NCI-H146 (cell line): ENCODE measurements at places on chromosomes 2 and 18.

DNA sequence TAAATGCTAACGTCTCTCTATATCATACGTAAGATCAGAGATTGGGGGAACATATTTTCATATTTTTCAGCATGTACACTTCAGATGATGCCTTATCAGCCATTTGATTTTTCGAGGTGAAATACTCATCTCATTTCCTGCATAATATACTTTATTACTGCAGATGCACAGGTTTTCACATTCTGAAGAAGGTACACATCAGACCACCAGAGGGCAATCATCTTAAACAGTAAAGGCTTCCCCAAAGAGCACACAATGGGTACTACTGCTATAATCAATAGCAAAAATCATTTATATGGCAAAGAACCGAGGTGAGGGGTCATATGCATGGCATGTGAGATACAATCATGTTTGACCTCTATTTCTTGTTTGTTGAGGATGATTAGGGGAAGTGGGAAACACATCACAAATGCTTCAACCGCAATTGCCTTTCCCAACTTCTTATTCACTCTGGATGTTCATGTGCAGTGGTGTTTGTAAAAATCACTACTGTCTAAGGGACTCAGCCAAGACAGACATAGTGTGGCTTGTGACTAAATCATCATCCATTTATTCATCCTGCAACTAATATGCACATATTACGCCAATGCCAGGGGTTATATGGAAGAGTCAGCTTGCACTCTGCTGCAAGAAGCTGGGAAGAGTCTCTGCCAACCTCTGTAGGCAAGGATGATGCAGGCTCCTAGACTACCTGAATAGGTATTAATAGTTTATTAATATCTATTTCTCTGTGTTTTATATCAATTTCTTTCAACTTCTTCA, 118.7 kb downstream of the EPB41L3 start:
- DNase-seq, result peak; percentile 26

GRCh38 chr18:11004951-11005350, 144.4 kb downstream of the PIEZO2 start:
- no peak for DNase-seq

- DNase-seq, result no peak
These were observed 210.9 kb downstream of the CDH20 start for GRCh38 chr18:61544178-61544577.

DNA sequence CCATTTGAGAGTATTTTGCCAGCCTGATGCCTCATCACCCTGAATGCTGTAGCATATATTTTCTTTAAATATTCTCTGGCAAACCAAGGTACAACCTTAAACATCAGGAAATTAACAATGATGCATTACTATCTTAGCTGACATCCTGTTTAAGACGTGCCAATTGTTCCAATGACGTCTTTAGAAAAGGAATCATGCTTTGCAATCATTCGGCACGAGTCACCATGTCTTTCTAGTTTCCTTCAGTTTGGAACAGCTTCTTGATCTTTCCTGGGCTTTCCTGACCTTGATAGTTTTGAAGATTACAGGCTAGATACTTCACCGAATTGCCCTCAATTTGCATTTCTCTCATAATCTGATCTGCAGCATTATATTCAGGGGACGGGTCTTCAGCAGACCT, 88.2 kb upstream of the GLI2 start:
- DNase-seq, result no peak

DNA sequence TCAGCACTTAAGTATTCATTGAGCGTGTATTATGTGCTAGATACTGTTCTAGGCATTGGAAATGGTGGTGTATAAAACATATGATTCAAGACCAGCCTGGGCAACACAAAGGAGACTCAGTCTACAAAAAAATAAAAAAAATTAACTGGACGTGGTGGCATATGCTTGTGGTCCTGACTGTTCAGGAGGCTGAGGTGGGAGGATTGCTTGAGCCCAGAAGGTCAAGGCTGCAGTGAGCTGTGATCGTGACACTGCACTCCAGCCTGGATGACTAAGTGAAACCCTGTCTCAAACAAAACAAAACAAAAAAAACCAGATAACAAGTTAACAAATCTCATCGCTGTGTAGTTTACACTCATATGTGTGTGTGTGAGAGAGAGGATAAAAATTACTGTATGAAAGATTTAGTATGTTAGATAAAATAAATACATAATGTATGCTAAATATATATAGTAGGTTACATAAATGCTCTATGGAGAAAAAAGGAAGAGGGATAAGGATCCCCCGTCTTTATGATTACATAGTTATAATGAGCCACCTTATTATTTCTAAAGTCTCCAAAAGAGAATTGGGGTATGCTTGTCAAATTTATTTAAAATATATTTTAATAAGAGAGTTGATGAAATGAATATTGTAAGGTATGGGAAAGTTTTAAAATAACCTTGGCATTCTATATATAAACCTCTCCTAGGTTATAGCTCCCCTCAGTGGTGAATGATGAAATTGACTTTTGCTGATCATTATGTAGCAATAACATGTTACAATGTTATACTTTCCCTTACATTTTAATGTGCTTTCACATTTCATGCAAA, 69.2 kb downstream of the EHBP1 start:
- peak; percentile 5 for DNase-seq

DNA sequence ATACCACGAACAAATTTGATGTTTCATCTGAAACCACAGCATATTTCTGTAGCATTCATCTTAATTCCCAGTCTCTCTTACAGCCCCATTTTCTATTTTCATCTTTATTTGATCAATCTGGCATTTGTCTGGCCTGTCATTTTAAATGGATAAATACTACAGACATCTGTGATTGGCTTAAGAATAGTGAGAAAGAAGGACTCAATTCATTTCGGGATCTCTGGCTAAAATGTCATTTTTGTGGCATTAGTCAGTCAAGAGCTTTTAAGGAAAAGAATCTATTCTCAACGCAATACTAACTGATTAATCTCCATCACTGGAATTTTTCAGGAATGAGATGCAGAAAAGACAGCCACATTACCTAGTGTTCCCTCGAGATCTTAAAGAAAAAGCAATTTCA, 585.9 kb downstream of the IRS1 start:
- no peak for DNase-seq

- DNase-seq, result no peak
These were observed 328.5 kb upstream of the FANCL start for GRCh38 chr2:58569475-58570185.

GRCh38 chr2:225072444-225072843, 30.2 kb upstream of the DOCK10 start:
- DNase-seq, result no peak

GRCh38 chr2:174085781-174086180, 120.6 kb upstream of the SP3 start:
- DNase-seq, result no peak

DNA sequence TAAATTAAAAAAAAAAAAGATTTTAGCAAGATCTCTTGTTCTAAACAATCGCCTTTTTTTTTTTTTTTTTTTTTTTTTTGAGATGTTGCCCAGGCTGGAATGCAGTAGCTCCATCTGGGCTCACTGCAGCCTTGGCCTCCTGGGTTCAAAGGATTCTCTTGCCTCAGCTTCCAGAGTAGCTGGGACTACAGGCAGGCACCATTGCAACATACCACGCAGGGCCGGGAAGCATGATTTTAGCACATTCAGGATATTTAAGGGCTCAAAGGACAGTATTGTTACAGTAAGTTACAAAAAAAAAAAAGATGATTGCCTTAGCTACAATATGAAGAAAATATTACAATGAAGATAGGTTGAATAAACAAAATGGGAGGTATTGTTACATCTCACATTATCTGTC, 29.5 kb upstream of the SAP130 start:
- DNase-seq, result no peak

- no peak for DNase-seq
These were observed 71.0 kb downstream of the MAPK4 start for GRCh38 chr18:50630895-50631294.

- DNase-seq, result no peak
These were observed 52.5 kb downstream of the POMC start for GRCh38 chr2:25115902-25116301.

- no peak for DNase-seq
These were observed 118.1 kb downstream of the EPB41L3 start for GRCh38 chr18:5425721-5426120.

DNA sequence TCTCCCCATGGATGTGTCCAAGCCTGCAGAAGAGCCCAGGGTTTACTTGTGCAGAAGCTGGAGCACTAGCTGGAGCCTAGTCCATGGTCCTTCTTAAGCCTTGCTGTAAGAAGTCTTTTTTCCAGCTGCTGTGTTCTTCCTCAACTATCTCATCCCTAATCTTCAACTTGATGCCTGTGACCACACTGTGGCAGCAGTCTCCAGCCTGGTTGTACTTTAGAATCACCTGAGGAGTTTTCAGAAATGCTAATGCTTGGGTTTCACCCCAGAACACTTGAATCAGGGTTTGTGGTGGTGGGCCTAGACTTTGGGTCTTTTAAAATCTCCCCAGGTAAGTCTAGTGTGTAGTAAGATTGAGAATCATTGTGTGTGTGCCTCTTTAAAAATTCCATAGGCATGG, 173.6 kb downstream of the ADCYAP1 start:
- DNase-seq, result no peak

DNA sequence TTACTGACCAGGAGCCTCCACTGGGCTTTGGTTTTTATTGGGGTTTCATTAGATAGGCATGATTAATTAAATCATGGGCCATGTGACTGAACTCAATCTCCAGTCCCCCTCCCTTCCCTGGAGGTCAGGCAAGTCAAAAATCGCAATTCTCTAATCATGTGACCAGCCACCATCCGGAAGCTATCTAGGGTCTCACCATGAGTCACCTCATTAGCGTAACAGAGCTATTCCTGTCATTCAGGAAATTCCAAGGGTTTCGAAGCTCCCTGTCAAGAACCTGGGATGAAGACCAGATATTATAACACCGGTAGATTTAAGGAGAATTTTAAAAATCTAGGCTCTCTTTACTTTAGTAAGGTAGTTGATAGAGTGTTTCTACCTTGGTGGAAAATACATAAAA, 180.3 kb upstream of the TCF4 start:
- DNase-seq, result no peak

GRCh38 chr2:132929786-132930185, 259.8 kb upstream of the LYPD1 start:
- DNase-seq, result no peak

GRCh38 chr2:12176623-12177454, 430.4 kb downstream of the LPIN1 start:
- DNase-seq, result no peak

DNA sequence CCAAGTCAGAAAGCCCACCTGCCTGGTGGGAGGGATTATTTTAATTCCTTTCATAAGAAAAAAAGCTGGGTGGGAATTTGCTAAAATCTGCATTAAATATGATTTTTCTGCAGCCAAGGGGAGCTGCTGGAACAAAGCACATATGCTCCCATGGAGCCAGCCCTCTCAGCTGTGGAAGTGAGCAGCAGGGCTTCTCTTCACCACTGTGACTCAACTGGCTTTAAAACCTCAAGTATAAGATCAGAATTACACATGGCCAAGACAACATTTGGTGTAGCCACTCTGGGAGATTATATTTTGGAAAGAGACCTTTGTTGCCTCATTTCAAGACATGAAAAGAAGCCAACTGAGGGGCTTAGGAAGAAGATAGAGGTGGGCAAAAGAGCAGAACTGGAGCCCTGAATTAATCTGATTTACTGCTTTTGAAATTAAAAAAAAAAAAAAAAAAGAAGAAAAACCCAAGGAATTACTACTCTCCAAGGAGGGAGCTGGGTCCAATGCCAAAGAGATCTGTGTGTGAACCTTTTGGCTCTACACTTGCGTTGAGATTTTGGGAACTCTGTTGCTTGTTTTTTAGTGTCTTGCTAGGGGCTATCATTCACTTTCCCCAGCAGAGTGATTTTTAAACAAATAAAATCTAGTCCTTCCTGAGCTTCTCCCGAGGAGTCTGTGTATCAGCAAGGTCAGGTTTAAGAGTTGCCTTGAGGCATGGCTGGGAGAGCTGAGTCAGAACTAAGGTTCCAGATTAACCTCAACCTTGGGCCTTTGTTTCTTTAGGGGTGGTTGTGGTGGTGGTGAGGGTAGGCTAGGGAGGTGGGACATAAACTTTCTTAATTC, 6.0 kb downstream of the LHCGR start:
- no peak for DNase-seq

GRCh38 chr18:68409576-68409975, 305.3 kb downstream of the TMX3 start:
- DNase-seq, result no peak

DNA sequence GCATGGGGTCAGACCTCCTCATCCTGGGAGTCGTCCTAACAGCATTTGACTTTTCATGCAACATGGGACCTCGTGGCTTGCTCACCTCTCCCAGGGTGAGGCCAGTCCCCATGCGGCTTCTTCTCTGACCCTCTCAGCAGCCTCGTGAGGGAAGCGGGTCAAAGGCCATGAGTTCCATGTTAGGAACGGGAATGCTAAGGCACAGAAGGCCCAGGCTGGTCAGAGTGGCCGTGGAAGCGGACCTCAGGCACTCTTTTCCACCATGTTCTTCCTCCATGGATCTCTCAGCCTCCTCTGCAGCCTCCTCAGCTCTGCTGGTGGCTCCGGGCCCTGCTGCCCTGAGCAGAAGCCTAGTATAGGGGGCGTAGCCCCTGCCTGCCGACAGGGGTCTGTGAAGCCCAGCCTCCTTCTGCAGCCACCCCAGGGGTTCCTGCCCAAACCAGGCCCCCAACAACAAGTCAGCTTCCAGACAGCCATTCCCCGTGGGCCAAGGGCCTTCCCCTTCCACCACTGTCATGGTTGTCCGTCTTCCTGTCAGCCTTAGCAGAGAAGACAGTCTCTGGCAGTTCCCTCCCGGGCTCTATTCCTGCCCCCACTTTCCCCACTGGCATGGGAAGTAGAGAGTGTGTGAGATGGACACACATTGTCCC, 60.0 kb upstream of the OTOF start:
- DNase-seq, result no peak

DNA sequence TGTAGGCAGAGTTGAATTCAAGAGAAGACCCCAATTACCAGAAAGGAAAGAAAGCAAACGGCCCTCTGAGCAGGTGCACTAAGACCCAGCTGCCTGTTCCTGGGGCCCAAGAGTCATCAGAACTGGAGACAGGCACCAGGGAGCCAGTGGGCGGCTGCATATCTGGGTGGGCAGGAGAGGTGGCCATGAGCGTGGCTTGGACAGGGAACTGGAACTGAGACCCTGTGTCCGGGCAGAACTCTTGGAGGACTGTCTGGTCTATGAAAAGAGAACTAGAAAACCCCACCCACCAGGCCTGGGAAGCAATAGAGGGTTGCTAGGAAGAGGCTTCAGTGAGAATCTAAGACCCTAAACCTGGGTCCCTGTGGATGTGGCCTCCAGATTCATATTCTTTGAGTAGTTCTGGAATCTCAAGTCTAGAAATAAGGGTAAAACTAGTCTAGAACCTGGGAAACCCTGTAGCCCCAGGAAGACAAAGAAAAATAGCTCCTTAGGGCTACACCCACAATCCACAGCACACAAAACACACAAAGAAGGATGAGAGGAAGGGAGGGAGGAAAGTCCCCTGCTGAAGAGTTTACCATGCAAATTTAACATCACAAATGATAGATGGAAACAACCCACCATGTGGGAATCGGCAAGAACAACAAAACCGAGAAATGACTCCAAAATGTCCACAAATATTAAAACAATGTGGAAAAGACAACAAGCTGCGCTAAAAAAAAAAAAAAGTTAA, 147.0 kb downstream of the HDAC4 start:
- DNase-seq, result no peak

GRCh38 chr2:42969231-42970150, 177.1 kb upstream of the HAAO start:
- no peak for DNase-seq
